DMS153 (cell line): ENCODE measurements at places on chromosomes 2 and 18.
A peak's percentile ranks its signal among the peaks of the same experiment; 100 is the strongest.

DNA sequence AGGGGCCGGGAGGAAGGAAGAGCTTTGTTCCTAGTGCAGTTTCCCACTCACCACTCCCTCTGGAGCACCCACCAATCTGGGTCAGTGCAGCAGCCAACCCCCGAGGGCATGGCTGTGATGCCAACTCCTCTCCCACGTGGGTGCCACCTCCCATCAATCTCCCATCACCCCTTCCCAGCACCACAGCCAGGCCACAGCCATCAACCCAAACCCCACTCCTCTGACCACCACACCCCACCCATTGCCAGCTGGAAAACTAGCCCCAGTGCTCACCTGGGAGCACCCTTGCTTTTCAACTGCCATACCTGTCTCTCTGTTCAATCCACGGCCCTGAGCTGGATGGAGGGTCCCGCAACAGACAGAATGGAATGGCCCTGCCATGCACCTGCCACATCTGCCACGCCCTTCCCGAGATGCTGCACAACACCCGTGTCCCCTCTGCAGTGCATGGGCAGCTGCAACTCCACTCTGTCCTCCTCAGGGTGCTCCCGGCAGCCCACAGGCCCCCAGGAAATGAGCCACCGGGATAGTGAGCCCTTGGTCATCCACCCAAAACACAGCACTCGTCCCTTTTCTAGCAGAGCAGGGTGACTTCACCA lies 112.4 kb upstream of the ID2 start:
- DNase-seq: no peak

GRCh38 chr2:156818221-156818620 lies 382.0 kb downstream of the GPD2 start:
- no peak for DNase-seq

GRCh38 chr18:5980721-5981120 lies 85.4 kb upstream of the TMEM200C start:
- DNase-seq: no peak

GRCh38 chr18:13583576-13584550 lies 142.5 kb downstream of the FAM210A start:
- no peak for DNase-seq

GRCh38 chr18:75912829-75913228 lies 485.3 kb upstream of the SMIM21 start:
- DNase-seq: no peak

DNA sequence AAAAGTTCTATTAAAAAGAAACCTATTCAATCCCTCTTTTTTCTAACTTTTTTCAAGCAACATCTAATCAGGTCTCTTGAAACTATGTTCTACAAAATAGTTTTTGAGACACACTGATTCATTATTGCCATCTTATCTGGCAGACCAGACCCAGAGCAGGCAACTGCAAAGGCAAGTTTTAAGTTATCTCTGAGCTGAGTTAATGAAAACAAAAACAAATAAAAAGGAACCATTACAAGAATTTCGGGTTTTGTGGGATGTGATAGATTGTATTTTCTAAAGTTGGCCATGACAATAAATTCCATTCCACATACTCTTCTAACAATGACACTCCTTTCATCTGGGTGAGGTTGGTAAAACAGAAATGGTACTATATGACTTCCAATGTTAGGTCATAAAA lies 15.2 kb upstream of the TWSG1 start:
- DNase-seq: no peak

GRCh38 chr2:170297496-170297895 lies 119.5 kb downstream of the MYO3B start:
- DNase-seq: no peak

GRCh38 chr18:69022426-69022825 lies 224.5 kb downstream of the CCDC102B start:
- no peak for DNase-seq

- DNase-seq: no peak
Observed at GRCh38 chr18:8805552-8805951, 100.2 kb downstream of the MTCL1 start.

GRCh38 chr18:37426586-37426985 lies 139.0 kb downstream of the CELF4 start:
- no peak for DNase-seq

- no peak for DNase-seq
Observed at GRCh38 chr2:106157416-106157815, 36.7 kb downstream of the UXS1 start.

- DNase-seq: no peak
Observed at GRCh38 chr2:159905926-159906714, 108.1 kb upstream of the CD302 start.

GRCh38 chr2:230671117-230671516 lies 41.5 kb upstream of the CAB39 start:
- no peak for DNase-seq

DNA sequence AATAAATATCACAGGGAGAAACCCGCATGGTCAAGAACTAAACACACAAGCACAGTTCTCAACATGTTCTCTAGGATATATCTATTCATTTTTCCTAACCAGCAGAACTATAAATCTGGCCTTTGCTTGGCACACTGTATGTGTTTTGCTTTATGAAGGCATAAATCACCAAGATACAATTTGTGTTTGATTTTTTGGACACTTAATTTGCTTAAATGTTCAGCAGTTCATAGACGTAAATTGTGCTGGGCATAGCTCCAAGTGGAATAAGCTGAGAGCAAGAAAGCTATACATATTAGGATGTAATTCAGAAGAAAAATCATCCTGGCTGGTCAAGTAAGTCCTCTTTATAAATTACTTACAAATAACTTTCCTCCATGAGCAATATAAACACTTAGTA lies 341.5 kb upstream of the ATP5MC3 start:
- peak; percentile 17 for DNase-seq

DNA sequence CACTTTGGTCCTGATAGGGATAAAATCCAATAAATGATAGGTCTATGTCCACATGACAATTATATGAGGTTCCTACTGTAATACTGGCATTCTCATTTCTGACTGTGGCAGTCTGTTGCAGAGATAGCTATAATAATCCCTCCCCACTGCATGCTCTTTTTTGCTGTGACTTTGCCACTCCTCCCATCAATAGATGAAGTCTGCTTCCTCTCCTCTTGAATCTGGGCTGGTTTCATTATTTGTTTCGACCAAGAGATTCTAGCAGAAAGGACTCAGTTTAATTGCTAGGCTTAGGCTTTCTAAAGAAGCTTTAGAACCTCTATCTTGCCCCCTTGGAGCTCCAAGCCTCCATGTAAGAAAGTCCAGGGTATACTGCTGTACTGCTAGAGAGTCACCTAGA lies 23.3 kb upstream of the CREB1 start:
- DNase-seq: no peak

DNA sequence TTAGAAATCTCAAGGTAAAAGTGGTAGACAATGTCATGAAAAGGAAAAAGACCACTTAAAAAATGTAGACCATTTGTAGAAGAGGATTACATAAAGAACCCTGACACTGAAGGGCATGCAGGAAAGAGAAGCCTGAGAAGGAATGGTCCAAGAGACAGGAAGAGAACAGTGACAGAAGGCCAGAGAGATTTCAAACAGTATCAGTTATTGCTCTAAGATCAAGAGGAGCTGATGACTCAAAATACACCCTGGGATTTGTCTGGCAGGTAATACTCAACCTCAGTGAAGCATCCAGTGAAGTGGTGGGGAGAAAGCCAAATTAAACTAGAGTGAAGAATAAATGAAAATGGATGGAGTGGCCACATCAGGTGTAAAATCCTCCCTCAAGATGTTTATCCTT lies 100.5 kb downstream of the PDE11A start:
- no peak for DNase-seq

DNA sequence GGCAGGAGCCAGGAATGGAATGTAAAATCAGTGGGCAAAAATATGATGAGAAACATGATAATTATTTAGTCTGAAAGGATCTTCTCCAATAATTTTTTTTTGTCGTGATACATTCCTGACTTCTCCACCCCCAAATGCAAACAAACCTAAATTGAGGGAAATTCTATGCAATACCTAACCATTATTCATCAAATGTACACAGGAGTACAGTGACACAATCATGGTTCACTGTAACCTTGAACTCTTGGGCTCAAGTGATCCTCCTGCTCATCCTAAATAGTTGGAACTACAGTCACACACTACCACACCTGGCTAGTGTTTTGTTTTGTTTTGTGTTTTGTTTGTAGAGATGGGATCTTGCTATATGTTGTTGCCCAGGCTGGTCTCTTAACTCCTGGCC lies 46.5 kb downstream of the RAB10 start:
- DNase-seq: no peak

GRCh38 chr2:54657664-54658083 lies 65.8 kb upstream of the EML6 start:
- DNase-seq: peak; percentile 11

DNA sequence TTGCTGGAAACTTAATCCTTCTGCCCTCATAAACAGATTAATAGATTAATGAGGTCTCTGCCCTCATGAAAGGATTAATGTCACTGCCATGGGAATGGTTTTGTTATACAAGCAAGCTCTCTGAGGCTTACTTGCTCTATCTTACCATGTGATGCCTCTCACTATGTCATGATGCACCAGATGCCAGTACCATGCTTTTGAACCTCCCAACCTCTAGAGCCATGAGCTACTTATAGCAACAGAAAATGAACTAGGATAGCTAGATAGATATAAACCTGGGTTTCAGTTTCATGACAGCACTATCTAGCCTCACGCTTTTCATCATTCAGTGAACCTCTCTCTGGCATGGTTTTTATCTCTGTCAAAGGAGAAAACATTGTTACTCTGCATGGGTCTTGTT lies 371.6 kb upstream of the LRP1B start:
- no peak for DNase-seq

DNA sequence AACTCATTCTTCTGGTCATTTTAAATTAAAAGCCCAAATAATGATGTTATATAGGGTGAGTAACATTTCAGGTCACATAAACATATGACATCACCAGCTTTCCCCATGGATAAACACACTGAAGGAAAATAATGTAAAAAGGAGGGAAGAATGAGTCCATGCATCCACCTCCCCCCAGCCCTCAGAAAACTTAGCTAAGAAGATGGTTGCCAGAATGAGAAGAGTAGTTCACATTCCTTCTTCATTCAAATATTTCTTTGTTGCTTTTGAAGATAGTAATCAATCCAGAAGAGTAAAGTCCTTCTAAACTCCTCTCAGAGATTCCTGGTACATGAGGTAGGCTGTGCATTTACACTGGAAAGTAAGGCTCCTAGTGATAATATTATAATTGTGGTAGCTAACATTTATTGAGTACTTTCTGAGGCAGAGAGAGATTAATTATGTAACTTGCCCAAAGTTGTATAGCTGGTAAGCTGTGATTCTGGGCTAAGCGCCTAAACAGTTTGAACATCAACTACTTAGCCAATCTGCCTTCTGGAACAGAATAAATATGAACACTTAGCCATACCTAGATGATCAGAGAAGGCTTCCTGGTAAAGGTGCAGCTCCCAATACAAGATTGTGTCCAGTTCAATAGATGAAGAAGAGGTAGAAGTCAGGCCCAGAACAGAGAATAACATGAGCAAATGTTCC lies 256.7 kb upstream of the FN1 start:
- DNase-seq: no peak

DNA sequence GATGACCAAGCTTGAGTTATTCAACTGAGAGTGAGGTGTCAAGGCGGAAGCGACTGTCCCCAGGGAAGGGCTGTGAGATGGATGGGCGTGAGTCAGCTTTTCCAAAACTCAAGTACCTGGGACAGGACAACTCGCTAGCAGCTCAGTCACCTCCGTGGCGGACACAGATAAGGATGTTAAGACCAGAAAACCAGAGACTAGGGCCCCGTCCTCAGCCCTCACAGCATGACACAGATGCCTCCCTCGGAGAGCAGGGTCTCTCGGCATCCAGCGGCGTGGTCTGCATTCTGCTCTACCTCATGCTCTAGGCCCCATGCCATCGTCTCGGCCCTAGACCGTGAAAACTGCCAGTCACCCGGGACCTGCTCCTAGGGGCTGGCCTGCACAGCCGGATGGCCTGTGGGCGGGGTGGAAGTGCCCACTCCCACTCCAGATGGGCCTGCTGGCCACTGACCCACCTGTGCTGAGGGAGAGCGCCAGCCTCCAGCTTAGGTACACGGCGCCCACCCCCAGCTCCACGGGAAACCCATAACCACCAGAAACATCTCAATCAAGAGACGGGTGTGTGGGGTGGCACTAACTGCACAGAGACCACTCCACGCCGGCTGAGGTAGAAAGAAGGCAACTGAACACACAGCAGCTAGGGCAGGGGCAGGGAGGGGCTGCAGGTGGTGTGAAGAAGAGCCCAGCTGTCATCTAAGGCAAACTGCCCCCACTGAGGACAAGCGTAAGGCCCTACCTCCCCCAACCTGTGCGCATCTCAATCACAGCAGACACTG lies 39.8 kb downstream of the ANO7 start:
- no peak for DNase-seq

GRCh38 chr2:196163285-196163684 lies 8.1 kb downstream of the STK17B start:
- no peak for DNase-seq

DNA sequence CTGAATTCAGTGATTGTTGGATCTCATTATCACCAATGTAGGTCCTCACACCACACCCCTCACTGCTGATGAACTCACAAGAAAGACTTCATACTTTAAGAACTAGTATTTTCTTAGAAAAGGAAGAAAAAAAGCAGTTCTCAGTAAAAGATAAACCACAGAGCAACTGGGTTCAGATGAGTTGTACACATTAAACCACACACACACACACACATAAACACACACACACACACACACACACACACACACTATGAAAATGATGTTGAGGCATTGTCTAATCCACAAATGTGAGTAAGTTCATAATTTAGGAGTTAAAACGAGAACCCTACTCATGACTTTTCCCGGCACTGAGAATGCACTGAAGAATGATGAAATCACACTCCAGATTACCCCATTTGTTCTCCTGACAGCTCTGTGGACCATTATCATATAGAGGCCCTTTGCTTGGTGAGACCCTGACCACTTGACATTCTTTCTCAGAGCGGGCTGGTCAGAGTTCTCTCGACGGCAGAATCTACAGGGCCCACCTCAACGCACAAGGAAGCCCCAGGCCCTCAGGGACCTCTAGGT lies 106.2 kb downstream of the BCL2 start:
- DNase-seq: no peak

DNA sequence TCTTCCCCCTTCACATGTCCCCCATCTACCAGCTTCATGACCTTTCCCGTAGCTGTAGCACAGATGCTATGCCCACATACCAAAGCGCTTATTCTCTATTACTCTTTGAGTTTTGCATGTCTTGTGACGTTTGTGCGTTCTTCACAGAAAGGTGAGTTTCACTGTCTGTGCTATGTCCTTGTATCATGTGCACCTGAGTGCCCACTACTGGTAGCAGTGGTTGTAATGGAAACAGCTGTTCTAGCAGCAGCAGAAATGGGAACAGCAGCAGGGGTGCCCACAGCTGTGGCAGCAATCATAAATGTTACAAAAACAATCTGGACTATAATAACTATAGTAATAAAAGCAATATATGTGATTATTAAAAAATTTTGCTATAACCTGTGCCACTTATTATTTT lies 127.1 kb downstream of the STK39 start:
- DNase-seq: no peak

DNA sequence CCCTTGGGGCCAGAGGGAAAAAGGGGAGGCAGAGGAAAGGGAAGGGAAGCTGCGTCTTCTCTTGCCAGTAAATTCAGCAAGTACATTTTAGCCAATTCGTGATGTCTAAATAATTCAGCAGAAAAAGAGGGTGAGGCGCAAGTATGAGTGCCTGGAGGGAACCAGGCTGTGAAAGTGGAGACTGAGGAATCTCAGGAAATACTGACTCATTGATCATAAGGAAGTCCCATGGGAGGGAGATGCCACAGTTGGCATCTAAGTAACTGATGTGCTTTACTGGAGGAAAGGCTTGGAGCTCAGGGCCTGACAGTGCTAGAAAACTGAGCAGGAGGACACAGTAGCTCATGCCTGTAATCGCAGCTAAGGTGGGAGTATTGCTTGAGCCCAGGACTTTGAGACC lies 31.1 kb downstream of the KIF5C start:
- no peak for DNase-seq
